ENCODE measurements at places on chromosomes 12 and 14.

GRCh38 chr12:59626382-59626781, 30.6 kb downstream of the SLC16A7 start:
- no peak for DNase-seq

- DNase-seq = no peak
Measured at GRCh38 chr12:75951399-75952278, 79.9 kb downstream of the PHLDA1 start.

GRCh38 chr14:104991896-104992230, 6.3 kb downstream of the CLBA1 start:
- DNase-seq = no peak

- no peak for DNase-seq
Measured at GRCh38 chr14:97080991-97081390, 283.8 kb downstream of the VRK1 start.

DNA sequence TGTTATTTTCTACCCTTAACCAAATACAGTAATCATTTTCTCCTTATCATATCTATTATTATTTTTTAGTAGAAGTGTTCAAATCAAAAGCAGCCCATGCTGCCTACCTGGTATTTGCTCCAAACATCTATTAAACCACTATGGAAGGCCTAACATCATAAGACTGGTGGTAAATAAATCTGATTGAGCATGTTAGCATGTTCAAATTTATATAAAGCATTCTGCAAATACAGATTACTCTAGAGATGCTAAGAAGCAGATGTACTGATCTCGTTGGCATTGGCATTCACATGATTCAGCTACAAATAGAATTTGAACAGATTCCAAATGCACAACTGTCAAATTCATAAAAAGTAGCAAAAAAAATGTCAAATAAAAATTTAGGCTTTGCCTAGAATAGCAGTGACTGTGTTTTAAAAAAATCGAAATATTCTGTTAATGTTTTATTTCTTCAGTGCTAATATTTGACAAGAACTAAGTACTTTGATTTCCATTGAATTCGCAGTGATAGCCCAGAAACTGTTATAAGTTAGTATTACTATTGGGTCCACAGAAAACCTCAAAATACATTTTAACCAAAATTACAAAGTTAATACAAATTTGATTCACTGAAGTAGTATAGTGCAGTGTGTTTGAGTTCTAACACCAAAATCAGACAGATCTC, 9.4 kb upstream of the OSBPL8 start:
- DNase-seq = no peak

DNA sequence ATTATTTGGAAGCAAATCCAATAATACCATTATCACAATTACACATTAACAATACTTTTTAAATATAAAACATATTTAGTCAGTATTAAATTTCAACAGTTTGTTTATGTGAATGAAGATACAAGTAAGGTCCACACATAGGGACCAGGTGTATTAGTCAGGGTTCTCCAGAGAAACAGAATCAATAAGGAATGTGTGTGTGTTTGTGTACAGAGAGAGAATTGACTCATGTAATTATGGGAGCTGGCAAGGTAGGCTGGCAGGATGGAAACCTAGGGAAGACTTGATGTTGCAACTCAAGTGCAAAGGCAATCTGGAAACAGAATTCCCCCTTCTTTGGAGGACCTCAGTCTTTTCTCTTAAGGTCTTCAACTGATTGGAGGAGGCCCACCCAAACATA, 123.2 kb upstream of the OTX2 start:
- DNase-seq = no peak

GRCh38 chr12:4372653-4373052, 6.9 kb downstream of the FGF23 start:
- no peak for DNase-seq

- DNase-seq = no peak
Measured at GRCh38 chr14:74407021-74407800, 18.8 kb downstream of the SYNDIG1L start.

DNA sequence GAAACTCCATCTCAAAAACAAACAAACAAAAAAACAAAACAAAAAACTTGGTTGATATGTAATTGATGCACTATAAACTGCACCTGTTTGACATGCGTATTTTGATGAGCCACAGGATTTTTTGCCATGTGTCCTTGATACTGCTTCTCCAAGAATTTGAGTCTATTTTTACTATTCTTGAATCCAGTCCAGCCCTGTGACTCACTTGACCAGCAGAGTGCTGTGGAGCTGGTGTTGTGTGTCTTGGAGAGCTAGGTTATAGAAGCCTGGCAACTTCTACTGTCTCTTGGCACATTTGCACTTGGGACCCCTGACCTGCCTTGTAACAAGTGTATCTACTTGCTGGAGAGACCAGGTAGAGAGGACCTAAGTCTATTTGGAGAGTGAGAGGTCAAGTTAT, 52.0 kb downstream of the KLRG1 start:
- DNase-seq = no peak

GRCh38 chr14:80996049-80996901, 40.9 kb downstream of the TSHR start:
- peak; percentile 23 for DNase-seq

DNA sequence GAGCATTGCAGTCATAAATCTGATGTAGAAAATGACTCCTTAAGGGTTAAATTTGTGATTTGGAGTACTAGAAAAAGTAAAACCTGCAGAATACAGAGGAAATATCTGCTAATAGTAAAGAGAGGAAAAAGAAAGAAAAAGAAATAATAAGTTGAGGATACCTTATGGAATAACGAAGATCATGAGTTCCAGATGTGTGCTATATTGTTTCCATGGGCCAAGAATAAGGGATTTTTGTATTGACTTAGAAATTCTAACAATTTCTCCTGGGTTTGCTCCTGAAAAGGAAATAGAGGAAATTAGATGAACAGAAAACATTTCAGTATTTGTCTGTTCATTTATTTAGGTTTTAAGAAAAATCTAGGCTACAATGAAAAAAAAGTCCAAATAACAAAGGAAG, 115.3 kb downstream of the ALG10B start:
- no peak for DNase-seq

DNA sequence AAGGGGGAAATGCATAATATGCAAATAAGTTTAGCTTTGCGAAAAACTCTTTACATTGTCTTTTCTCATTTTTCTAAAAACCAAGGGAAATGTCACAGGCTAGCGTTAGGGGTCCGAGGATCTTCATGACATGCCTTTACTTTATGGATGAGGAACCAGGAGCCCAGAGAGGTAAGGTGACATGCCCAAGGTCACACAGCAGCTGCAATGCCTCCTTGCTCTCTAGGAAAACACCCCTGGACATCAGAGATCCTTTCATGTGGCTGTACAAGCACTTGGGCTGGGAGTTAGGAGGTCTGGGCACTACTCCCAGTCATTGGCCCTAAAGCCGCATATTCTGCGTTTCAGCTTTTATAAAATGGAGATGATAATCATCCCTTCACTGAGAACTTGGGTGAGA, 741 bp downstream of the PROX2 start:
- DNase-seq = no peak

- no peak for DNase-seq
Measured at GRCh38 chr12:122799641-122800243, 25.4 kb downstream of the CCDC62 start.

GRCh38 chr12:66962290-66962689, 283.4 kb upstream of the GRIP1 start:
- DNase-seq = no peak

DNA sequence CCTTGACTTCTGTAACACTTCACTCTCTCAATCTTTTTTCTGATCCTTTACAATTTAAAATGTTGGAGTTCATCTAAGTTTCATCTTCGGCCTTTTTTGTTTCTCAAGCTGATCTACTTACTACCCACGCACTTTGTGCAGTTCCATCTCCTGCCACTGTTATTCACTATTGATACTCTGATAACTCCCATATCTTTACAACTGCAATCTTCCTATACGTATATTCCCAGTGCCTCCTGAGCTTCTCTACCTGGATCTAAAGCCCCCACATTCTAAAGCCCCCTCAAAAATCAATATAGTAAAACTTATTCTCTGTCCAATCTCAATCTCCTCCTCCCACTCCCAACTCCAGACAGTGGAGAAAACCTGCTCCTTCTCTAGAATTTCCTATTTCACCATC, 5.9 kb downstream of the ATG2B start:
- no peak for DNase-seq

DNA sequence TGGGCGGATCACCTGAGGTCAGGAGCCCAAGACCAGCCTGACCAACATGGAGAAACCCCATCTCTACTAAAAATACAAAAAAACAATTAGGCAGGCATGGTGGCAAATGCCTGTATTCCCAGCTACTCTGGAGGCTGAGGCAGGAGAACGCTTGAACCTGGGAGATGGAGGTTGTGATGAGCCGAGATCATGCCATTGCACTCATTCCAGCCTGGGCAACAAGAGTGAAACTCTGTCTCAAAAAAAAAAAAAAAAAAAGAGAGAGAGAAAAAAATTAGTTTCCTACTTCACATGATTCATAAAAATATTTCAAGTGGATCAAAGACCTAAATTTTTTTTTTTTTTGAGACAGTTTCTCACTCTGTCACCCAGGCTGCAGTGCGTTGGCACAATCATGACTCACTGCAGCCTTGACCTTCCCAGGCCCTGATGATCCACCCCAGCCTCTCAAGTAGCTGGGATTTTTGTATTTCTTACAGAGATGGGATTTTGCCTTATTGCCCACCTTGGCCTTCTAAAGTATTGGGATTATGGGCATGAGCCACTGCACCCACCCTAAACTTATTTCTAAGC, 24.9 kb downstream of the FCF1 start:
- DNase-seq = no peak

DNA sequence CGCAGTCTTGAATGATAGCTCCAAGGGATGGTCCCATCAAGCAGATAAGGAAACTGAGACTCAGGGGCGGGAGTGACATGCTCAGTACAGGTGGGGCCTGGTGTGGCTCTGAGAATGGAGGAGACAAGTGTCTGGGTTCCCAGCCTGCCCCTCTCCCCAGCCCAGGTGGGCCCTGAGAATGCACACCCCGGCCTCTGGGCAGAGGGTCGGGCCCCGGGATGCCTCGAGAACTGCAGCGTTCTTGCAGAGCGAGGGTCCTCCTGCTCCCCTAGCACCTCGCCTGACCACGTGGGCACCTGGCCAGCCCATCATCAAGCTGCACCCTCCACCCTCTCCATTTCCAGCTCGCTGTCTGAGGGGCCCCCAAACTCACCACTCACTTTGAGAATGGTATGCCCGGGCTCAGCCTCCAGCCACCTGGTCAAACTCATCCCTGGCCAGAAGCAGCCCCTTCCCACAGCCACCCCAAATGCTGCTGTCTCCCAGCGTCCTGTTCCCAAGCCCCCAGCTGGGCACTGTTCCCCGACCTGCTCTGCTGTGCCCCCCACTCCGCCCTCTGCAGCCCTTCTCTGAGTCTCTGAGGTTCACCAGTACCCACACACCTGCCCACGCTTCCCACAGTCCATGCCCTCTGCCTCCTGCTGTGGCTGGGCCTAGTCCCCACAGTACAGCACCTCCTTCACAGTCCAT, 44.3 kb downstream of the CYP46A1 start:
- no peak for DNase-seq

GRCh38 chr12:124795081-124795948, 68.3 kb downstream of the SCARB1 start:
- no peak for DNase-seq

GRCh38 chr12:66603981-66604479, 74.8 kb downstream of the GRIP1 start:
- DNase-seq = no peak

DNA sequence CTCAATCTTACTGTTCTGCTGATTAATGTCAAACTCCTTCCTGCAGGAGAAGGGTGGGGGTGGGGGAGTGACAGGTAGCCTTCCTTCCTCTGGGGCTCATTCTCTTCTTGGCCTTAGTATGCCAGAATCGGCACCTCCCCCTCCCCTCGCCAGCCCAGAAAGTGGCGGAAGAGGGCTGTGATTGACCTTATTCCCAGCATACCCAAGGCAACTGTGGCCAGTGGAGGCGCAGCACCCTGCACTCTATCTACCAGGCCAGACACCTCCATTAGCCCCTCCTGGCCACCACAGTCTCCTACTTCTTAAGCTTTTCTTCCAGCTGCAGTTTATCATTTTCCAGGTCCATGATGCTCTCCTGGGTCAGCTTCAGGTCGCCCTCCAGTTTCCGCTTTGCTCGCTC, 15.5 kb downstream of the MYH6 start:
- DNase-seq = no peak

GRCh38 chr14:104878582-104878981, 13.5 kb downstream of the CEP170B start:
- no peak for DNase-seq

- DNase-seq = no peak
Measured at GRCh38 chr12:119959435-119959834, 29.6 kb upstream of the BICDL1 start.

DNA sequence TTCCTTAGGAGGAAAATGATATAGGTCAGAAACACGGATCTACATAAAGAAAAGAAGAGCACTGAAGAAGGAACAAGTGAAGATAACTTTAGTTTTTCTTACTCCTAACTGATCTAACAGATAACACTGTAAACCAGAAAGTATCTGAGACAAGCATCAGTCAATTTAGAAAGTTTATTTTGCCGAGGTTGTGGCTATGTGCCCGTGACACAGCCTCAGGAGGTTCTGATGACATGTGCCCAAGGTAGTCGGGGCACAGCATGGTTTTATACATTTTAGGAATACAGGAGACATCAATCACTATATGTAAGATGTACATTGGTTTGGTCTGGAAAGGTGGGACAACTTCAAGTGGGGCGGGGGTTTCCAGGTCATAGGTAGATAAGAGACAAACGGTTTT, 23.0 kb downstream of the SAMD15 start:
- DNase-seq = no peak

DNA sequence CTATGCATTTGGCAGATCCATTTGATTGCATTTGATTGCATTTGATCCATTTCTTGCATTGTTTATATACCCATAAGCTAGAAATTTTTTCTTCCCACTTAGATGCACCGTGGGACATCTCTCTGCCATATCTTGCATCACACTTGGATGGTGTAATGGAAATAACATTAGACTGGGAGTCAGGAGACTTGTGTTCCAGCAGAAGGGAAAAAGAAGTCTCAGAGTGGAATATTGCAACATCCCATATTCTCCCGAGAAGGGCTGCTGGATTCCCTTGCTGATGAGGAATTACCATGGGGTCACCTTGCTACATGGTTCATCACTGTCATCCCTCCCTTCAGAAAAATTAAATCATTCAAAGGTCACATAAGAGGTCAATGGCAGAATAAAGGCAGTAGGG, 78.1 kb downstream of the KSR2 start:
- DNase-seq = no peak

DNA sequence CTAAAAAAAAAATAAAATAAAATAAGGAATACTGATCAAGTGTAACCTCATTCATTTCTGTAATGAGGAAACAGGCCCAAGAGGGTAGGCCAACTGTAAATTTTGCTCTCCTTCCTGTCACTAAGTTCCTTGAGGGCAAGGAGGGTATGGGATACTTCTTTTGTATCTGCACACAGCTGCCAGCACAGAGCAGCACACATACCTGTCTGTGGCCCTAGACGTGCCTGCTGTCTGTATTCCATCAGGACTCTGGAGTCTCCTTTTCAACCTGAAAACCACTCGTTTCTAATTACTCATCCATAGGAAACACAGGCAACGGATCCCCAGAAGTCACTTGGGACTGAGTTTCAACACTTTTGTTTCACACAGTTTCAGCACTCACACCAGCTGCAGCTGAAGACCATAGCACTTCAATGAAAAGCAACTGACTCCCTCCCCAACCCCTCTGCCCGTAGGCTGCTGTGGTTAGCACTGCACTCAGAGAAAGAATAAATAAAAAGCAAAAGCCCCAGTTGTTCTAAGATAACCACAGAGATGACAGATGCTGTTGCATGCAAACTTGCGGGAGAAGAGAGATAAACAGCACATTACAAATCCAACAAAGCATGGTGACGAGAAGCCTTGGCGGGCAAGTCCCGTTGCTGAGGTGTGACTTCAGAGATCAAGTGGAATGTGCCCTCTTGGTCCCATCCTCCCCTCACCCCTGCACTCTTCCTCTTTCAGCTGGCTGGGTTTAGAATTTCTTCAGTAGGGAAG, 24.9 kb downstream of the CRACR2A start:
- peak; percentile 31 for DNase-seq
